ENCODE measurements at places on chromosomes 6 and 20. TPM values are rescaled to one million over a fixed set of nuclear protein-coding genes. Genes with fewer than 3 reads are reported as not detected.
A peak's percentile ranks its signal among the peaks of the same experiment; 100 is the strongest.

Gene PRRC2A
- 294 TPM for total RNA-seq

Gene HNF4A
- not detected for total RNA-seq

Gene BANF2
- not detected for total RNA-seq

Gene RAB32
- 4.7 TPM for total RNA-seq

Gene CDSN
- not detected for total RNA-seq

Gene PRSS35
- total RNA-seq, result not detected

Gene ADGRG6
- total RNA-seq, result not detected

Gene RNF5
- total RNA-seq, result 35.1 TPM

Gene FAM83C
- total RNA-seq, result not detected

GRCh38 chr6:26187981-26188635, 100.9 kb downstream of the HFE start:
- no peaks in the 10 kb centered on the region for H3K36me3 ChIP-seq
- H3K27ac ChIP-seq, result peak overlapping the region; percentile 94
- peak; percentile 73 for DNase-seq
- H3K27me3 ChIP-seq, result no peaks in the 10 kb centered on the region

DNA sequence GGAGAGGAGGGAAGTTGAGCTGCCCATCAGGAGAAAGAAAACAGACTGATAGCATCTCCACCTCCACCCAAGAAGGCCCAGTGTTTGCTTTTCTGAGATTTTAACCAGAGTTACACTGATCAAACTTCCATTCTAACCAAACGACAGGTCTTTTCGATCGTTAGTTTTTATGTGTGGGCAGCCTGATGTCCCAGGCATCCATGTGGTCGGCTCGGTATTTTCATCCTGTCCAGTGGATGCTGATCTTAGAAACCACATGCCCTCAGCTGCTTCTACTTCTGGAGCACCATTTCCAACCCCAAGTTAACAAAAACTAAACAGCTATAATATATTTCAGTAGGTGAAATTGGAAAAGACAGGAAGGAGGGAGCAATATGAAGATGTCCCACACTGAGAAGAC, 536.8 kb upstream of the JAG1 start:
- no peak overlapping the region for H3K4me3 ChIP-seq
- no peaks in the 10 kb centered on the region for H3K27me3 ChIP-seq
- no peaks in the 10 kb centered on the region for H3K4me1 ChIP-seq
- no peak overlapping the region for H3K27ac ChIP-seq
- no peaks in the 10 kb centered on the region for H3K36me3 ChIP-seq

DNA sequence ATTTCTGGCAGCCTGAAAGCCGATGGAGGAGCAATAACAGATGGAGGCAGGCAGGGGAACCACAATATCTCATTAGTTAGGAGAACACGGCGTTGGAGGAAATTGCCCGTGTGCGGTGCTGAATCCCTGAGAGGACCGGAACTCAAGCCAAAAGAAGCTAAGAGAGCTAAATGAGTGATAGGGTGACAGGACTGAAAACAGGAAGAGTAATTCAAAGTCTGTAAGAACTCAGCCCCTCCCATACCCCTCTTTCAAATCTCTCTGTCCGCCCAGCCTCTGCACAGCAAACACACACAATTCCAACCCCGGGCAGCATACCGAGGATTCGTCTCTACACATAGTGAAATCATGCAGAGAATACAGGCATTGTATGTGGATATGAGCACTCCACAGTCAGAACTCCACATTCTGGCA, 2.6 kb upstream of the IPCEF1 start:
- no peak for DNase-seq
- H3K27me3 ChIP-seq, result no peaks in the 10 kb centered on the region
- no peak overlapping the region for H3K4me3 ChIP-seq
- no peaks in the 10 kb centered on the region for H3K36me3 ChIP-seq

GRCh38 chr6:31007694-31008093, 2.6 kb upstream of the MUC22 start:
- no peaks in the 10 kb centered on the region for H3K4me1 ChIP-seq
- no peaks in the 10 kb centered on the region for H3K36me3 ChIP-seq
- H3K4me3 ChIP-seq, result no peak overlapping the region

- no peak overlapping the region for H3K27ac ChIP-seq
- DNase-seq, result no peak
- no peaks in the 10 kb centered on the region for H3K27me3 ChIP-seq
- no peak overlapping the region for H3K4me3 ChIP-seq
Observed at GRCh38 chr6:91982559-91982958, 1395.7 kb upstream of the MAP3K7 start.

GRCh38 chr6:66926060-66926459, 1219.0 kb upstream of the EYS start:
- no peaks in the 10 kb centered on the region for H3K27me3 ChIP-seq
- H3K36me3 ChIP-seq, result no peaks in the 10 kb centered on the region
- no peak overlapping the region for H3K4me3 ChIP-seq

DNA sequence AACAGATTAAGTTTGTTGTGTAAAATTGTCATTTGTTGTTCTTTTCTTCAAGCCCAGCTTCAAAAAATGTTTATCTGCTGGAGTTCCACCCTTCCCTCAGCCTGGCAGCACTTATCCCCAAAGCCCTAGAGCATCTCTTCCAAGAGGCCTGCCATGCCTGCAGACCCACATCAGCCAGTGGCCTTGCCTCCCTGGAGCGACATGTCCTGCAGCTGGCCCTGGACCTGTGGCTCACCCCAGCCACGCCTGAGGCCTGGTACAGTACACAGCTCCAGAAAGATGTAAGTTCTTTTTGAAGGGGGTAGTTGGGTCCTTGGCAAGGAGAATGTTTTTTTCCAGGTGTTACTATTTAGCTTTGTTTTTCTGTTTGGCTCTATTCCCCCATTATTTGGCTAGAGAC, 124.8 kb downstream of the CD164 start:
- no peaks in the 10 kb centered on the region for H3K27me3 ChIP-seq
- H3K36me3 ChIP-seq, result no peaks in the 10 kb centered on the region
- H3K4me1 ChIP-seq, result no peaks in the 10 kb centered on the region
- no peak for DNase-seq
- no peak overlapping the region for H3K4me3 ChIP-seq

GRCh38 chr6:12969966-12970365, 253.4 kb downstream of the PHACTR1 start:
- H3K4me1 ChIP-seq, result no peaks in the 10 kb centered on the region
- H3K27me3 ChIP-seq, result peaks cover 4% of the 10 kb centered on the region
- DNase-seq, result no peak

DNA sequence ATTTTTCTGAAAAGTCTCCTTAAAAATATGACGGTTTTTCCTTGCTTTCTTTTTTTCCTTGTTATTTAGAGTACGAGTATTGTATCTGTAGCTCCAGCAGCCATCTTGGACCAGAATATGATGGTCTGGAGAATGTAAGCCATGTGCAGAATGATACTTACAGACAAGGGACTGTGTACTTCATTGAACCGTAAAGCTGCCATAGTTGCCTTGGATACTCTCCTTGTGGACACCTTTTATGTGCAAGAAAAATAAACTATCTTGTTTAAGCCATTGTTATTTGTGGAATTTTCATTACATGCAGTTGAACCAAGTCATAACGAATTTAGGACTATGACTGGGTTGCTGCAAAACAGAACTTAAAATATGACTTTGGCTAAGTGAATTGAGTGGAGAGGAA, 485.8 kb upstream of the CITED2 start:
- H3K27me3 ChIP-seq, result no peaks in the 10 kb centered on the region
- DNase-seq, result no peak
- H3K36me3 ChIP-seq, result no peaks in the 10 kb centered on the region

DNA sequence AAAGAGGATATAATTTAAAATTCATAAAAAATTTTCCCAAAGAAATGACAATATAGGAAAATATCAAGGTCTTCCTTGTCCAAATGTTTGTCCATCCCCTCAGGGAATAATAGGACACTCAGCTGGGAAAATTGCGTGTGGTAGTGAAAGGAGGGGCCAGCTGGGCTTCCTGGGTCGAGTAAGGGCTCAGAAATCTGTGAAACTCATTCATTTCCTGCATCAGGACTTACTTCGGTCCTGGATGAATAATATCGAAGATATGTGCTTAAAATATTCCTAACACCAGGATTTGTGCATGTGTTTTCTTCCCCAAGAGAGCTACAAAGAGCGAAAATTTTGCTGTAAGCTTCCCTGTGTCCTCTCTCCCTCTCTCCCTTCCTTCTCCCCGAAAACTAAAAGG, 118.2 kb upstream of the GJE1 start:
- no peak overlapping the region for H3K4me3 ChIP-seq
- H3K4me1 ChIP-seq, result no peaks in the 10 kb centered on the region
- H3K36me3 ChIP-seq, result no peaks in the 10 kb centered on the region
- H3K27me3 ChIP-seq, result no peaks in the 10 kb centered on the region
- no peak for DNase-seq
- H3K27ac ChIP-seq, result no peak overlapping the region

DNA sequence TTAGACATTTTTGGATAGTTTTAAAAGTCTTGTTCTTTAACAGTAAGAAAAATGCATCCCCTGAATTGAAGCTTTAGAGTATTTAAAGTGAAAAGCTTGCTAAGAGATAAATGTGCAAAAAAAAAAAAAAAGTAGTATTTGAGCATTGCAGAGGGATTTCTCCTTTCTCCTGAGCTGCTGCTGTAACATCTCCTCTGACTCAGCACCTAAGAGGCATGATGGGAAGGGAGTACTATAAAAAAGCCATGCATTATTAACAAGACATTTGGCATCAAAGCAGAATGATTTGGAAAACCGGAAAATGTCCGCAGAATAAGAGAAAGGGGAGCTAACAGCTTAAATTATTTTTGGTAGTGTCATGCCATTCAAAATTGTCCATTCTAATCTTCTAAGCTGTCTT, 27.9 kb downstream of the B4GALT5 start:
- peaks cover 38% of the 10 kb centered on the region for H3K4me1 ChIP-seq
- H3K4me3 ChIP-seq, result no peak overlapping the region
- H3K36me3 ChIP-seq, result no peaks in the 10 kb centered on the region
- no peaks in the 10 kb centered on the region for H3K27me3 ChIP-seq
- no peak for DNase-seq

- DNase-seq, result no peak
- no peak overlapping the region for H3K27ac ChIP-seq
- H3K4me1 ChIP-seq, result peaks cover 4% of the 10 kb centered on the region
- H3K36me3 ChIP-seq, result no peaks in the 10 kb centered on the region
- H3K4me3 ChIP-seq, result no peak overlapping the region
Observed at GRCh38 chr6:157280157-157280556, 43.2 kb downstream of the TMEM242 start.

DNA sequence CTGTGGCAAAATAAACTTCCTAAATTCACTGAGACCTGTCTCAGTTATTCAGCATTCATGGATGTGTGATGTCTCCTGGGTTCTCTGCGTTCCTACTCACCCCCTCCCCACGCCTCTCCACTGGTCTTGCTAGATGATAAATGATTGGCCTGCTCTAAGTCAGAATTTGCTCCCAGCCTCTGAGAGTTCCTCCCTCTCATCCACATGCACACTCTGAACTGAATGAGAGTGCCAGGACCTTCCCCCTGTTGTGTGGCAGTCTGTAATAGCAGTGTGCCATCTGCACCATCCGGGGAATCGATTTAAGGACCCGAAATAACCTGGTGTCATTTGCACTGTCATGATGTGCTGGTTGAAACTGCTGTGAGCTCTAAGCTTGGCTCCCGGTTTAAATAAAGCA, 135.8 kb upstream of the AFDN start:
- peaks cover 5% of the 10 kb centered on the region for H3K27me3 ChIP-seq
- H3K27ac ChIP-seq, result no peak overlapping the region
- H3K4me1 ChIP-seq, result no peaks in the 10 kb centered on the region
- H3K36me3 ChIP-seq, result no peaks in the 10 kb centered on the region
- no peak overlapping the region for H3K4me3 ChIP-seq

GRCh38 chr6:17361013-17361412, 32.4 kb upstream of the CAP2 start:
- no peaks in the 10 kb centered on the region for H3K27me3 ChIP-seq
- H3K4me1 ChIP-seq, result no peaks in the 10 kb centered on the region
- no peak overlapping the region for H3K27ac ChIP-seq

GRCh38 chr6:140956571-140957369, 1176.0 kb upstream of the GJE1 start:
- H3K27ac ChIP-seq, result no peak overlapping the region
- H3K27me3 ChIP-seq, result no peaks in the 10 kb centered on the region
- DNase-seq, result no peak

DNA sequence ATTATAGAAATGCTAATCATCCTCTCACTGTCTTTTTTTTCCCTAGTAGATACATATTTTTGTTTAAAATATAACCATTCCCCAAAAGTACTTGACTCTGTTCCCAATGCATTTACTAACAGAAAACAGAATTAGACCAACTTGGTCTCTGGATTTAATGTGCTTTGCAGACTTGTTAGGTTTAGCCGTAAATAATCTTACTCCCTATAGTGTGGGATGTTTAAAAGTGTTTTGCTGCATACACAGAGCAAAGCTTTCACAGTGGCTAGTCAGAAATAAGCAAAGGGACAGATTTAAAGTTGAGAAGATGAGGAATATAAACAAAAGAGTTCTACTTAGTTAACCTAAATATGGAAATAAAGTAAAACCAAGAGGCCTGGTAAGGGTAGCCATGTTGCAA, 527.5 kb downstream of the HDGFL1 start:
- H3K27me3 ChIP-seq, result no peaks in the 10 kb centered on the region
- no peak overlapping the region for H3K4me3 ChIP-seq
- DNase-seq, result no peak
- H3K27ac ChIP-seq, result no peak overlapping the region

GRCh38 chr20:50744143-50744792, 12.9 kb downstream of the PARD6B start:
- H3K27ac ChIP-seq, result no peak overlapping the region
- no peak overlapping the region for H3K4me3 ChIP-seq
- no peak for DNase-seq
- no peaks in the 10 kb centered on the region for H3K27me3 ChIP-seq

DNA sequence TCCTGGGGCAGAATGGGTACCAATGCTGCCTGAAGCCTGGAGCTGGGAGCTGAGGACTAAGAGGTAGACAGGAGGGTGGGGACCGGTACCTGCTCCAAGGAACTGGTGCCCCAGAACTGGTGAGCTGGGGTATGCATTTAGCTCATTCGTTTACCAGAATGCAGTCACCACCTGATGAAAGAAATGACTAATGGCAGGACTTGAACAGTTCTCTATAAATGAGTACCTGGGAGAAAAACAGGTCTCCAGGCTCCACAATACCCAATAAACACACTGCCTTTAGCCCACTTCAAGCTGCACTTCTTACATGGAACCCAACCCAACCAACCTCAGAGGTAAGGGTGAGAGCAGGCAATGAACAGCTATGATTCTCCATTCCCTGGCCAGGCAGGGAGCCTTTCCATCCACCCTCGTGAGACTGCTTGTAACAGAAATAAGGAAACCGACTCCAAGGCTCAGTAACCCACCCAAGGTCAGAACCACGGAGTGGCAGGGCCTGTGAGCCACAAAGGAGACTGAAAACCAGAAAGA, 15.4 kb downstream of the FKBP1A start:
- no peaks in the 10 kb centered on the region for H3K27me3 ChIP-seq
- H3K27ac ChIP-seq, result no peak overlapping the region
- no peak overlapping the region for H3K4me3 ChIP-seq
- H3K4me1 ChIP-seq, result peaks cover 21% of the 10 kb centered on the region
- no peak for DNase-seq

GRCh38 chr20:61307686-61308476, 55.8 kb downstream of the CDH4 start:
- no peaks in the 10 kb centered on the region for H3K27me3 ChIP-seq
- H3K27ac ChIP-seq, result no peak overlapping the region
- DNase-seq, result no peak
- H3K4me1 ChIP-seq, result no peaks in the 10 kb centered on the region

Measured in natural killer cell (primary cell).